ENCODE measurements at places on chromosomes 12 and 14.

GRCh38 chr14:71430321-71430677, 501.9 kb upstream of the RGS6 start:
- no peak for DNase-seq

- no peak for DNase-seq
Observed at GRCh38 chr14:21406213-21406612, 22.4 kb upstream of the SUPT16H start.

GRCh38 chr12:30975581-30975980, 49.0 kb downstream of the TSPAN11 start:
- no peak for DNase-seq

- no peak for DNase-seq
Observed at GRCh38 chr12:14756334-14757143, 46.7 kb downstream of the WBP11 start.
